ENCODE measurements at places on chromosomes 6 and 20. TPM values are rescaled to one million over a fixed set of nuclear protein-coding genes. Genes with fewer than 3 reads are reported as not detected.

DNA sequence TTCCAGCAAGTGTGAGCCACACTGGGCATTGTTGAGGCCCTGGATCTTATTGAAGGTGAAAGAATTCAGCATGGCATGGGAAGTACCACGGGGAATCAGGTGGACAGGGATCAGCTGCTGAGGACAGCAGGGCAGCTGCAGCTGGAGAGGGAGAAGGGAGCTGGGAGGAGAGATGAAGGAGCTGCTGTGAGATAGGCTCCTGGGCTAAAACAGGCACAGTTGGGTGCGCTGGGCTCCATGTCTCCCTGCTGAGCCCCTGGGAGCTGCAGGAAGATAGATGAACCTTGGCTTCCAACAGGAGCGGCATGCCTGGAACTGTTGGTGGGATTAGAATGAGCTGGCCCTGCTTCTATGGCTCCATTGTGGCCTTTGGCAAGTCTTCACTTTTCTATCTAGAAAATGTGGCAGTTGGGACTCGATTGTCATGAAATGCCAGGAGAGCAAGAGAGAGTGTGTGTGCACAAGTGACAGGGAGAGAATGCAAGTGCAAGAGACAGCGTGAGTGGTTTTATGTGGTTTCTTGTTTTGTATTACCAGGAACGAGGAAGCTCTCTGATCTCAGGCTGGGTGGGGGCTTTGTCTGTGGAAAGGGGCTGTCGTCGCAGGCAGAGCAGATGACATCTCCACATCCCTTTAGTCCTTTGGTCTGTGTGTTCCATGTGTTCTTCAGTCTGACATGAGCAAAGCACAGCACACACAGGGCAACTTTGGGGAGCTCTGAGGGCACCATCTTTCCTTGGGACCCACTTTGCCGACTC is 20.4 kb downstream of the SNPH start:
- DNase-seq = no peak

DNA sequence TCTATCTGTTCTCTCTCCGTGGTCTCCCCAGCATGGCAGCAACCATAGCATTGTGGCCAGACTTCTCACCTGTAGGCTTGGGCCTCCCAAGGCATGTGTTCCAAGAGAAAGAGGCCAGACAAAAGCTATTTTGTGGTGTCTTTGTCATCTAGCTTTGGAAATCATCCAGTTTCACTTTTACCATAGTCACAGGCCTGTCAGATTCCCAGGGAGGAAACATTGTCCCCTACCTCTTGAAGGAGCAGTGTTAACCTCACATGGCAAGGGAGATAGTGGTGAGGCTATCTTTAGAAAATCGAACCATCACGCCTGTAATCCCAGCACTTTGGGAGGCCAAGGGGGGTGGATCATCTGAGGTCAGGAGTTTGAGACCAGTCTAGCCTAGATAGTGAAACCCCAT is 42.3 kb upstream of the RALGAPA2 start:
- no peak for DNase-seq

- DNase-seq = no peak
These were observed 26.0 kb upstream of the C6orf62 start for GRCh38 chr6:24744911-24745310.

- DNase-seq = no peak
These were observed 763 bp downstream of the BHLHE23 start for GRCh38 chr20:63005862-63006539.

- no peak for DNase-seq
These were observed 729.2 kb upstream of the MARCKS start for GRCh38 chr6:113127786-113128419.

The CRIP3 gene
- not detected for total RNA-seq

DNA sequence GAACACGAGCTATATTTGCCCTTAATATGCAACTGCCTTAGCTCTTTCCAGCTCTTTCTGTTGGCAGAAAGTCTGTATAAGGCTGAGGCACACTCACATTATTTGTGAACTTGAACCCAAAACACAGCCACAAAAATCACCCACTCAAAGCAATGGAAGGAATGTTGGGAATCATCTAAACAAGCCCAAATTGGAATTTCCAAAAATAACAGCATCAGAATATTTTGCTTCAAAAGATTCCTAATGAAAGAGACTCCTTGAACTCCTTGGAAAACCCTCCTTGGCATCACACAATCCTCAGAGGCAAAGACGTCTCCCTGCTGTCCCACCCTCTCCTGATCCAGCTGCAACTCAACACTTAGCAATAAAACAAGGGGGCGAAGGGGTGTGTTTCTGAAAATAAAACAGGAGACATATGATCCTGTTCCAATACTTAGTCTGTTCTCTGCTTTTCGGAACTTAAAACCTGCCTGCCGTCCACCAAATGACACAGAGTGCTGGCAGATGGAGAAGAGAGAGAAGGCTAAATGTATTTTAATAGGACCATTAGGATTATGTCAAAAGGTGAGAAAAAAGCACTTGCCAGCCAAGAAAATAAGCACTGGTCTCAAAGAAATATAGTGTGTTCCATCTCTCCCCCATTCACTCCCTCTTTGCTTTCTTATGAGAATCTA is 320.7 kb upstream of the JARID2 start:
- DNase-seq = no peak

The SMLR1 gene
- not detected for total RNA-seq

DNA sequence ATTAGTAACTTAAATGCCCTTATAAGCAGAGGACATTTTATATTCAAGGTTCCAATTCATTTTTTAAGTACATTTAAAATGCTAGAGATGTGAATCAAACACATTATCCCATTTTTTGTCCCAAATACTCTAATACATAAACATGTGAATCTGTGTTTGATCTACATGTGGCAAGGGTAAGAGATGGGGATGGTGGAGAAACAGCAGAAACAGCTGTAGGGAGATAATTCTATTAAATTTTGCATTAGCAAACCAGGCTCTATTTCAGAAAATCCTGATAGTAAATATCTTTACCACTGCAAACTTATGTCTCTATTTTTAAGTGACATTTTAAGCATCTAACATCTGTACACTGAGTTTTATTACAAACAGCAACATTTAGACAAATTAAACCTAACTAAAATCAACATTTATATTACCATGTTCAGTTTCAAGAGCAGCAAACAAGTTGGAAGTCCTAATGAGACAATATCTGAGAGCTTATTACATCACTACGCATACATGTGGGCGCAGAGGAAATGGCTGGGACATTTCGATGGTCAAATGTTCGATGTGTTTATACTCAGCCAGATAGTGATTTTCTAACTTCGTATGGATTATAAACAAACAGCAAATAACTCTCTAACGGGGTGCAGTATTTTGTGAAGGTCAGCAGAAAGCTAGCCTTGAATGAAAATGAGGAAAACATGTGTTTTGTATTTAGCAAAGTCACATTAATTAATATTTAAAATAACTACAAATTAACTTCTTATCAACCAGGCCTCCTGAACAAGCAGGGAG is 165.1 kb downstream of the GJA1 start:
- no peak for DNase-seq

The MUC22 gene
- total RNA-seq = not detected

The OR2B6 gene
- total RNA-seq = not detected

The DDX43 gene
- total RNA-seq = 0.99 TPM

- DNase-seq = peak; percentile 13
These were observed 59.0 kb upstream of the ZNF184 start for GRCh38 chr6:27531772-27532459.

DNA sequence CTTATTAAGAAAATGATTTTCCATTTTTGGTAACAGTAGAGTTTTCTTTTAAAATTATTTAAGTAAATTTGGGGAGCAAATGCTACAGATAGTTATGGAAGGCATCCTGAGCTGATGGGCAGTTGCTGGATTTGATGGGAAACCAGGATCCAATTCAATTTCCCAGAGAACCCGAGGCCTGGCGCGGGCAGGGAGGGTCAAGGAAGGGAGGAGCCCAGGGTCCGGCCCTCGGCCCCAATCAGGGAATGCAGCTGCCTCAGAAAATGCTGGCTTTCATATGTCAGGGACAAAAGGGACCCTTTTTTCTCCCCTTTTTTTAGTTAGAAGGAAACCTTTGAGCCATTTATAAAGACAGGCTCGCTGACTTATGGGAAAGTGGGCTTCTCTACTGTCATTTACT is 42.1 kb downstream of the CTCFL start:
- DNase-seq = no peak

DNA sequence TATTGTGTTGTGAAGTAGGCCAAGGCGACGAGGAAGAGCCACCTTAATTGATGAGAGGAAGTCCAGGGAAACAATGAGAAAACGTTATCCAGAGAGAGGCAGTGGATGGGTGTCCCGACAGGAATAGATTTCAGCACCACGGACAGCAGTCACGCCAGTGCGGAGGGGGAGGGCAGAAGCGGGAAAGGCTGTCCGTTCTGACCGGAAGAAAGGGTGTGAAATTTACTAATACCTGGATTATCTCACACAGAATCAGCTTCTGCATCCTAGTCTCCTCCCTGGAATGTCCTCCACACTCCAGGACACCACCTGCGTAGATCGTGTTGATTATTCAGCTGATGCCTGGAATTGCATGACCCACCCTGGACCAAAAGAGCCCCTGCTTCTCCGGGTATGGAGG is 7.4 kb upstream of the BPIFA3 start:
- DNase-seq = peak; percentile 8

The BMP2 gene
- 8.2 TPM for total RNA-seq

The TFAP2D gene
- total RNA-seq = not detected

DNA sequence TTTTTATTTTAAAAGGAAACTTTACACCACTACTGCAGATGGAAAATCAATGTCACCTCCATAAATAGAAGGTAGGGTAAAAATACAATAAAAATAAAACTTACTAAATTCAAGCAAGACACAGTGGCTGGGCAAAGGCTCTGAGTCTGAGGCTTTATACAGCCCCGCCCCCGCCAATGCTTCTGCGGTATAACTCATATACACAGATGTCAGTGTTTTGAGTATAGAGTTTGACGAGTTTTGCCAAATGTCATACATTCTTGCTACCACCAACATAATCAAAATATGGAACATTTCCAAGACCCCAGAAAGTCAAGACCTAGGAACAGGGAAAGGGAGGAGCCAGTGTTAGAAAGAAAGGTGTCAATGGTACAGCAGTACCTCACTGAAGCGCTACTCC is 12.8 kb downstream of the NFATC2 start:
- DNase-seq = no peak

- DNase-seq = no peak
These were observed 670 bp upstream of the COL11A2 start for GRCh38 chr6:33192671-33193602.

GRCh38 chr6:116973976-116974375 is 96.9 kb downstream of the RFX6 start:
- DNase-seq = no peak

DNA sequence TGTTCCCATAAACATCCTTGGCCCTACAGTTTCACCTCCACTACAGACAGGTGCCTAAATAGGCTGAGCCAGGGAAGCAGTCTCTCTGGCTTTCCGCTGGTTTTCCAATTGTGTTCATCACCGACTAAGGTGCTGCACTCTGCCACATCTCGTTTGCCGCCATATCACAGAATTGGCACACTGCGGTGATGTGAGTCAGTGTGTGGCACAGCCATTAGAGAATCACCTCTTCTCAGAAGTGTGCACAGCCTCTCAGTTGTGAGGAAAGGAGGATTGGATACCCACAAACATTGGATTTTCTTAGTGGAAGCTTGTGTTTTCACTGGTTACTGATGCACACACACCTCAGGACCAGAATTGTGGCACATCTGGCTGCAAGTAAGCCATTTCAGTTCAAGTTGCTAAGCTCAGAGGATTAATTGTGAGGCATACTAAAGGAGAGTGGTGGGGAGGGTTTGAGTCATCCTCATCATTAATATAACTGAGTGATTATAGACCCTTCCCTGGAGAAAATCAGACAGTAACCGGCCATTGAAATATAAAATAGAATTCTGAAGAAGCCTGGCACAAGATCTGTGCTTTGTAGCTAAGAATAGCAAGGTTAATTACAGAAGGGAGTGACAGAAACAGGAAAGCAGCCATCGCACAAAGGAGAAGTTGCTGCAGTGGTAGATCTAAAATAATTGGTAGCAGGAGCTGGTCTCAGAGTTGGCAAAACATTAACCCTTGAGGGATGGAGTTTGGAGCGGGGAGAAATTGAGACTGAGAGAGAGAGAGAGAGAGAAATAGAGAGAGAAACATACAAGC is 506.9 kb downstream of the LMBRD1 start:
- no peak for DNase-seq

The MYLK2 gene
- total RNA-seq = 0.07 TPM

The SLC16A10 gene
- total RNA-seq = 0.14 TPM

- DNase-seq = no peak
These were observed 329.0 kb downstream of the ESR1 start for GRCh38 chr6:152136449-152136825.

DNA sequence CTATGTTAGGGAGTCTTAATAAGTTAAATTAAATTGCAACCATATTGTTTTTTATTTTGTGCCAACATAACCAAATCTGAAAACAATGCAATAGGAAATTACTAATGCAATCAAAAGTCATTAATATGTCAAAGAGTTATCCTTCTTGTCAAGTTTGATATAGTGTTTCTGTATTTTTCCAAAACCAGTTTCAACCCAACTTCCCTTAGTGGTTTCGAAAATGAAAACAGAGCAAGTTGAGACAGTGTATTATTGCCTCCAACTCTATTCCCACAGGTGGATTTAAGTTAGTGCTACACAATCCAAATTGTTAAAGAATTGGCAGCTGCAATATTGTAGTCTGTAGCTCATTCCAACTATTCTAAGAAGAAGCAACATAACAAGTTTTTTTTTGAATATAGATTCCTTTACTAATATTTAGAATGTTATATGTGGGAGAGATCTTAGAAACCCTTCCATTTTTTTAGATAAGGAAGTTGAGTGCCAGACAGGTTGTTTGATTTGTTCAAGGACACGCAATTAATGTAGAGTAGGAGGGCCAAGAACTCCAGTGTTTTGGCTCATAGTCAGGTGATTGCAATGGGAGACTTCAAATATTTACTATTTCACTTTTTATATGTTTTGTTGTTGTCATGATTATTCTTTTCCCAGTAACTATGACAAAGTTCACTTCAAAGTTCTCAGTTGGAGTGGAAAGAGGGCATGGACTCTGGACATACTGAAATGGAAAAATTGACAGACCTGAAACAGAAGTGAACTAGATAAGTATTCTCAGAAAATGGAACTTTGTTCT is 282.4 kb upstream of the HSF2 start:
- no peak for DNase-seq

- DNase-seq = no peak
These were observed 16.5 kb downstream of the TNFAIP3 start for GRCh38 chr6:137883400-137884148.

DNA sequence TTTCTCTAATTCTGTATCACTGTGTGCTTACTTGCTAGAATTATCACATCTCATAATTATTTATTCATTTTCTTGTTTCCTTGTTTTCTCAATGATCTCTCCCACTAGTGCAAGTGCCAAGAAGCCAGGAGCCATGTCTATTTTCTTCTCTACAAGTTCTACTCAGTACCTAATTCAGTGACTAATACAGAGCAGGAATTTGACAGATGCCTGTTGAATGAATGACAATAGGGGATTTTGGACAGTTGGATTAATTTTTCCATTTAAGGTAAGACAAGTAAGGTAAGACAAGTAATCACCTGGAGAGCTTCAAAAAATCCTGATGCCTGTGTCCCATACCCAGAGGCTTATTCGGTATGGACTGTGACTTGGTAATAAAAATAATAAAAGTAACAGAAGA is 81.0 kb downstream of the EDN1 start:
- DNase-seq = peak; percentile 44

The GPANK1 gene
- 17.2 TPM for total RNA-seq

All from foreskin keratinocyte (primary cell).